ENCODE measurements at places on chromosomes 3 and 15.

DNA sequence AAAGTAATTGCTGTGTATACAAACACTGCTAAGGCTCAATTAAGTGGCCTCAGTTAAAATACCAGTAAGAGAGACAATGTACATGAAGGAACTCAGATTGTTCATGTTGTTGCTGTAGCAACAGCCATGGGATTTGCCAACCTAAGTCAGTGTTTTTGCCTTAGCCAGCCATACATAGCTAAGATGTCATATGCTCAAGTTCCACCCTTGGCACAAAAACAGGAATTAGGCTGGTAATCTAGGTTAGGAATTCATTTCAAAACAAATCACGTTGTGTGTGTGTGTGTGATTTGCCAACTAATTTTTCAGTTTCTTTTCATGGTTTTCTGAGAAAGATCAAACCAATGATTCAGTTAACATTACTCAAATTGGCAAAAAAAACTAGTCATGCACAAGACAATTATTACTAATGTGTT, 143.7 kb upstream of the KCNMB2 start:
- no peak for DNase-seq

DNA sequence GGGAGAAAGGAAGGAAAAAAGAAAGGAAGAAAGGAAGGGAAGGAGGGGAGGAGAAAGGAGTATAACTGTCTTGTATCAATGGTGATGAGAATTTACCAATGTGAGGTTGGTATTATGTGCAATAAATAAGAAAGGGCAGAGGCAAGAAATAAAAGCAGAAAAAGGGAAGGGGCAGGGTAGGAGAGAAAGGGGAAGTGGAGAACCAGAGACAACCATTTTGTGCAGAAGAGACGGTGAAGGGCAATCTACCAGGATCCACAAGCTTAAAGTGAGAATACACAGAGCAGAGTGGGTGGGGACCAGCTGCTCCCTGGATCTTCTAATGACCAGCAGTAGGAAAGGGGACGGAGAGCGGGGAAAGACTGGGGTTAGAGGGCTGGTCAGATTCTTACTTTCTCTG, 106.9 kb upstream of the SLCO2A1 start:
- no peak for DNase-seq

GRCh38 chr15:69034352-69034751, 19.9 kb downstream of the NOX5 start:
- DNase-seq, result no peak

GRCh38 chr15:97881346-97881965, 79.0 kb upstream of the ARRDC4 start:
- DNase-seq, result no peak

DNA sequence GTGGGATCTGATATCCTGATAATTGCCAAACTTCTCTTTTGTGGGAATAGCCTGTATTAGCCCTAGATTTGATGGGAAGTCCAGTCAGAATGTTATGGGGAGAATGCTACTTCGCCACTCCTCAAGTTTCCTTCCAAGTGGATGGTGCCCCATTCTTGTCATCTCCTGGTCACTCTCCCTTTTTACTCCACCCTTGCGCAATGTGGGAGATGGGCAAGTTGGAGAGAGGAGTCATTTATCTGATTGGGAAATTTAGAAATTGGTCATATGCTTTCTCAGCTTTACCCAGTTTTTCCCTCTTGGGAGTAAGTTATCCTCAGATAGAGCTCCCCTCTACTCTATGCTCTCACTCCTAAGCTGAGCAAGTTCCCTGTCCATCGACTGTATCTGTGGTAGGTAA, 14.4 kb downstream of the FANCD2OS start:
- DNase-seq, result no peak

DNA sequence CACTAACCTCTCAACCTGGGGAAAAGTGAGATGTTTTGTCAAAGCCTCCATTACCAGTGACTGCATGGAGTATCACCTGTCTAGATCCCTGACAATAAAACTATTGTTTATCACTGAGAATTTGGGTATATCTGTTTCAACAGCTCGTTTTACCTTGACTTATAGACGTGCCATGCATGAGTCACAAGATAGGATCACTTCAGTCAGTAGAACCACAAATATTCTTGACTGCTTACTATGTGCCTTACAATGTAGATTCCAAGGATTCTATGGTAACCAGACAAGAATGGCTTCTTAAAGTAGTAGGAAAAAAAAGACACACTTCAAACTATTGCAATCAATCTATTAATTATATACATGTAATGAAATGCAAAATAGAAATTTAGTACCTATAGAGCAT, 55.7 kb upstream of the GRM7 start:
- DNase-seq, result no peak

DNA sequence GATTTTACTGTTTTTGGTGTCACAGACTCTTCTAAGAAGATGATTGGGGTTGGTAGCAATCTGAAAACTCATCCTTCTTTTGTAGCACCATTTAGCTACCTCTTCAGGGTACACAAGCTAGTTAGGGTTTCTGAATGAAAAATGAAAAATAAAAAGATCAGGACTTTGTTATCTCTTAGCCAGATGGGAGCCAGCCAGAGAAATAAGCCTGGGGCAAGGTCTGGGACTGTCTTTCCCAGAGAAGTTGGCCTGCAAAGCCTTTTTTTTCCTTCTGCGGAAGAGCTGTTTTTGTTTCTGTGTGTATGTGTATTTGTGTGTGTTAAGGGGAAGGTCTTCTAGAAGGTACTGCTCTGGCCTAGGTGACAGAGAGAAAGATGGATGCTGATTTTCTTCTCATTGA, 150.7 kb upstream of the AGTR1 start:
- DNase-seq, result no peak

GRCh38 chr15:67037694-67038093, 27.7 kb upstream of the SMAD3 start:
- no peak for DNase-seq

DNA sequence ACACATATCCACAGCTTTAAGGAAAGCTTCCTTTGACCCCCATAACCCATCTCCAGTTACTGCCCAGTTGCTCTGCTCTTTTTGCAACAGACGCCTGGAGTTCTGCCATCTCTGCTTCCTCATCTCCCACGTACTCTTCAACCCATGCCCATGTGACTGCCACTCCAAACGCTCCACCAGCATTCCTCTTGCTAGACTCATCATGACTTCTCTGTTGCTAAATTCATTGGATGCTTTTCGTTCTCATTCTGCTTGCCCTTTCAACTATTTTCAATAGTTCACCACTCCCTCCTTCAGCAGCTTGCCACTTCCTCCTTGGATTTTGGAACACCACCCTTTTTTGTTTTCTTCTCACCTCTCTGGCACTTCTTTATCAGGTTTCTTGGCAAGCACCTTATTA, 2.7 kb upstream of the KNSTRN start:
- no peak for DNase-seq

DNA sequence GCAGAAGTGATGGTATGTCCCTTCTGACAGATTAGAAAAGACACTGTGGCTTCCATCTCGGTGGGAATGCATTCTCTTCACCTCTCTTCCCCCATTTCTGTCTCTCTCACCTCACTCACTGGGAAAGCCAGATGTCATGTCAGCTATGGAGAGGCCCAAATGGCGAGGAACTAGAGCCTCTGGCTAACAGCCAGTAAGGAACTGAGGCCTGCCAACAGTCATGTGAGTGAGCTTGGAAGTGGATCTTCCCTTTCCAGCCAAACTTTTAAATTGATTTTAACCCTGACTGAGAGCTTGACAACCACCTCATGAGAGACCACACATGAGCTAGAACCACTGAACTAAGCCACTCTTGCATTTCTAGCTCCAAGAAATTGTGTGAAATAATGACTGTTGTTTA, 35.2 kb upstream of the CDAN1 start:
- no peak for DNase-seq

DNA sequence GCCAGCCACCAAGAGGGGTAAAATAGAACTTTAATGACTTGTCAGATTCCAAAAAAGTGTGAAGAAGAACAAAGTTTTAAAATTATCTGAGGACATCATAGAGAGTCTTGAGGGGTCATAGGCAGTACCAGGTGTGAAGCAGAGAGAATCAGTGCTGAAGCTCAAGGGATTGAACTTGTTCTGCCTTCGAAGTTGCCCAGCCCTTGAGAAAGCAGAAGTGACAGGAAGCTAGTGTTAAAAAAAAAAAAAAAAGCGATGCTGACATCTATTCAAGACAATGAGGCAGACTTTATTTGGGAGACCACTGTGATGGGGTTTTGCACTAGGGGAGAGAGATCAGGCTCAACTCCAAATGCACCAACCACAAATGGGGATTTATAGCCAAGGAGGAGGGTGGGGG, 21.8 kb downstream of the FBXO22 start:
- no peak for DNase-seq

DNA sequence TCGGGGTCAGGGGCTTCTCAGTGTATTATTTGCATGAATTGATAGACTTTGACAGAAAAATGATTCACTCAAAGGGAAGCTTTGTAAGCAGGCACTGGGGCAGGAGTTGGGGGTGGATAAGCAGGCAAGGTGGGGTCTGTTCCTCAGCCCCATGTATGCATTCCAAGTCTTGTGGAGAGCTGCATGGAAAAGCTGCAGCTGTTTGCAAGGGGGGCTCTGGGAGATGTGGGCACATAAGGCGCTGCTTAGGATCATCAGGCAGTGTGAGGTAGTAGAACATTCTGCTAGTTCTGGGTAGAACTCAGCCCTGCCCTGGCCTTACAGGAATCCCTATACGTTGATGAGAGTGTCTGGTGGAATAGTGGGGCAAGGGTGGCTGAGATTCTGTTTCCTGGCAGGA, 154.2 kb upstream of the LRIG1 start:
- no peak for DNase-seq

- DNase-seq, result no peak
Observed at GRCh38 chr15:40875991-40876730, 2.1 kb upstream of the RHOV start.

- DNase-seq, result no peak
Observed at GRCh38 chr3:40911928-40912327, 287.4 kb upstream of the CTNNB1 start.

- no peak for DNase-seq
Observed at GRCh38 chr3:11536132-11536935, 107.4 kb downstream of the VGLL4 start.

DNA sequence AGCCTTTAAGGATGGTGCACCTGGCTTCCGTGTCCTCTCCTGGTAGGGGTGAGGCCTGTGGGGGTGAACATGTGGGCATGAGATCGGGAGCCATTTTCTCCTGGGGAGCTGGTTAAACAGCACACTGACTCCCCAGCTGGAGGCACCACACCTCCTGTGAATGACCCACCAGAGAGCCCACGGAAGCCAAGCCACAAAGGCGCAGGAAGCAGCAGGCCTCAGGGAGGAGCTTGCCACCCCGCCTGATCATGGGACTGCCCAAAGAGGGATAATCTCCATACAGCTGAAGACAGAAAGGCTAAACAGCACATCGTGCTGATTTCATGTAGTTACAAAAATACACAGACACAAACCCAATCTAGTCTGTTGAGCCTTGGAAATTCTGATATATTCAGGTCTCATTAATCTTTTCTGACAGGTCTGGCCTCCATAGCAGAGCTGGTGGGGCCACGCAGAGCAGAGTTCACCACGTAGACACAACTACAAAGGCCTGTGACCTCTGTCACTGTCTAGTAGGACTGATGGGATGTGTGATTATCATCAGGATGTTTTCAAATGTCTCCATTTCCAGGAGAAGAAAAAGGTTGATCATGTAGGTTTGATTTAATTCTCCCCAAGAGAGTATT, 75.2 kb downstream of the DUT start:
- DNase-seq, result no peak

DNA sequence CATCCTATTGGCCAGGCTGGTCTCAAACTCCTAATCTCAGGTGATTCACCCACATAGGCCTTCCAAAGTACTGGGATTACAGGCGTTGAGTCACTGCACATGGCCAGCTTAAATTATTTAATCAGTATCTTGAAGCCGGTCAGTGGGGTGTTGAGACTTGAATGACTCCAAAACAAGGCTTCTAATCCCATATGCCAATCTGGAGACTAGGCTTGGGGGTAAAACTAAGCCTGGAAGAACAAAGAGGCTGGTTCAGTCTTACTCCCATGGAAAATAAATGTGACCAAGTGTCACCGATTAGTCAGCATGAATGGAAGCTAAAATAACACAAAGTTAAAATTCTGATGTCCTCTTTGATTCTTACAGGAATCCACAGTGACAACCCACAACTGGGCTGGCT, 509.1 kb downstream of the FOXP1 start:
- no peak for DNase-seq

DNA sequence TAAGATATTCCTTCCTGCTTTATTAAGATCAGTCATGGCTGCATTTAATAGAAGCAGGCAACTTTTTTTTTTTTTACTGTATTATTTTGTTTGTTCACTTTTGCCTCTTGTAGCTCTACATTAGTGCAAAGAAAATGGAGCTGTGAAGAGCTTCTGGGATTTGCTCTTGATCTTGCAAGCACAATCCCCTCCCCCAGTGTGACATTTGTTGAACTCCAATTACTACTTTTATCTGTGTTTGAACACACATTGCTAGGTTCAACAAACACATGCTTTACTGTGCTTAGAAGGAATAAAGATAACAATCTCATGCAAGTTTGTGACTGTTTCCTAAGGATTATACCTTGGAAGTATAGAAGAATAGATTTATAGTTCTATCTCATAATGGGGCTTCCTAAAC, 648.8 kb downstream of the NLGN1 start:
- DNase-seq, result no peak

DNA sequence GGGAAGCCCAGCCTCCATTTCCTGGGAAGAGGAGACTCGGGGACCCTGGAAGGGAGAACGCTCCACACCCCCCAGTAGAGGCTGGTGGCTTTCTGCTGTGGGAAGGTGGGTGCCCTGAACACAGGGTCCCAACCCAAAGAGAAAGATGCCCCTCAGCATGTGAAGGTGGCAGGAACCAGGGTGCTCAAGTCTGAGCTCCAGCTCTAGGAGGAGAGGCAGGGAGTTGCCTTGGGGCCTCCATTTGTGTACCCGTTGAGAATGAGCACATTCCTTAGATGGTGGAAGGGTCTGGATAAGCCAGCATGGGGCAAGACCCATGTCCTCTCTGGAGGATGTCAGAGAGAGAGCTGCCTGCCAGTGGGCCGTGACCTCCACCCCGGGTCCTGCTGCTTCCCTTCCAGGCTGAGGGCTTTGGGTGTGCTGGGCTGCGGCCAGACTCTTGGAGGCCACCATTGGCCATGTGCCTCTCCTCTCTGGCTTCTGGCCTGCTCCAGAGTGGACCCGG, 212.4 kb downstream of the TBC1D2B start:
- no peak for DNase-seq

DNA sequence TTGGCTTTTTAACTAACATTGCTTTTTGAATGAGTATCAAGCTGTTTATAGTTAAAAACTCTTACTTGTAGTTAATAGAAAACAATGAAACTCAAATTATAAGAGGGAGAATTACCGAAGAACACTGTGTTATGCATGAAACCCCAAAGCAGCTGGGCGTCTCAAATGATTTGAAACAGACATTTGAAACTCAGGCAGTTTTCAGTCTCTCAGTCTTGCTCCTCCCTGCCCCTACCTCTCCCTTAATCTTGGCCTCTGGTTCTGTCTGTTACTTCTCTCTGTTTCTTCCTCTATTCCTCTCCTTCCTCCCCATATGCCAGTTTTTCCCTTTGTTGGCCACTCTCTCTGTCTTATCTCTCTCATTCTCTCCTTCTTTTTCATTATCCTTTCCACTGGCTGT, 118.3 kb upstream of the SYNPR start:
- DNase-seq, result no peak
